ENCODE measurements at places on chromosomes 11 and 22. TPM values are rescaled to one million over a fixed set of nuclear protein-coding genes. Genes with fewer than 3 reads are reported as not detected.

DNA sequence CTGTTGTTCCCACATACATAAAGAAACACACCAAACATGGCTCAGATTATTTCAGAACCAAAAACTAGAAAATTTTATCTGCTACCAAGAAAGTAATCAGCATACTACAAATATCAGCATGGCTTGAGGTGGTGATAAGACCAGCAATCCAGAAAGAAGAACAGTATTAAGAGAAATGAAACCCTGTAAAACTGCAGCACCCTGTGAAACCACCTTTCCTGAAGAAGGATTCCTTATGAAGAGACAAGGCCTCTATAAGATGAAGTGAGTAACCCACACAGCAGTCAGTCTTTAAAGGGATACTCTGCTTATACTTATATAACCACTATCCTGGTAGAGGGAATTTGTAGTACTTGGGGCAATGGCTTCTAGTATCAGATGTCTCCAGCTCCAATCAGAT is 49.9 kb downstream of the RSF1 start:
- no peak for DNase-seq

DNA sequence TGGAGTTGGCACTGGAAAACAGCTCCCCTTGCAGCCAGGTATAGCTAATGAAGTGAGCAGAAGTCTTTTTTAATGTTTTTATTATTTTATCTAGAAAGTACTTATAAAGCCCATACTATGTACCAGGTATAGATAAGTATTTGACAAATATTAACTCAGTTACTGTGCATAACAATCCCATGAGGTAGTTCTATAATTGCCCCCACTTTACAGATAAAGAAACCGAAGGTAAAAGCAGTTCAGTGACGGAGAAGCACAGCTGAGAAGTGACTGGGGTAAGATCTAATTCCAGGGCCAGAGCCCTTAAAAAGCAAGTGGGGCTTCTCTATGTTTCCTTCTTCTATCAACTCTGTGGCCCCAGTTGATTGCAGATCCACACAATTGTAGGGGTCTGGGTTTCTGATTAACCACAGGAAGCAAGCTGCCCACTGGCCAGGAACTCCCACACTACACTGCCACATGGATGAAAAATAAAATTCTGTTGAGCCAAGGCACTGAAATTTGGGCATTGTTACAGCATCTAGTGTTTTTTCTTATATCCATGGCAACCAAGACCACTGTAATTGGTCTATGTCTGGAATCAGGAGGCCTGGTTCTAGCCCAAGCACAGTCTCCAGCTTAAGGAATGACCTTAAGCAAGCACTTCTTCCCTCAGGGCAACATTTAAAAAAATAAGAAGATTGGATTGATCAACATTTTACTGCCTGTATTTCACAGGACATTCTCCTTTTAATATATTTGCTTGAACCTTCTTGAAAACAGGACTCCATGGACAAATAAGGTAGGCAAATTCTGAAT is 55.3 kb upstream of the TEAD1 start:
- DNase-seq = no peak

DNA sequence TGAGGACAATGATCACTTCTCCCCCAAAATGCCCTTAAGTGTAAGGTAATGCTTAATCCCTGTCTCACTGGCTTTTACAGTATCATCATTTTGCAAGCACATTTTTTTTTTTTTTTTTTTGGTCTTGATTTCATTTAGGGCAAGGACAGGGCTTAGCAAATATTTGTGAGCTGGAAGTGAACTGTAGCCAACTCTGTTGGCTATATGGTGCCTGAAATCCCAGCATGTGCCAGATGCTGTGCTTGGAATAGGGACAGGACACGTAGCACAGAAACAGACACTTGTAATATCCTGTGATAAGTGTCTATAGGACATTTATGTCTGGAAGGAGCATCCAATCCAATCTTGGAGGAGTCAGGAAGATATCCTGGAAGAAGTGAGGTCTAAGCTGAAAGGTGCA is 198.3 kb downstream of the NAV2 start:
- DNase-seq = no peak

DNA sequence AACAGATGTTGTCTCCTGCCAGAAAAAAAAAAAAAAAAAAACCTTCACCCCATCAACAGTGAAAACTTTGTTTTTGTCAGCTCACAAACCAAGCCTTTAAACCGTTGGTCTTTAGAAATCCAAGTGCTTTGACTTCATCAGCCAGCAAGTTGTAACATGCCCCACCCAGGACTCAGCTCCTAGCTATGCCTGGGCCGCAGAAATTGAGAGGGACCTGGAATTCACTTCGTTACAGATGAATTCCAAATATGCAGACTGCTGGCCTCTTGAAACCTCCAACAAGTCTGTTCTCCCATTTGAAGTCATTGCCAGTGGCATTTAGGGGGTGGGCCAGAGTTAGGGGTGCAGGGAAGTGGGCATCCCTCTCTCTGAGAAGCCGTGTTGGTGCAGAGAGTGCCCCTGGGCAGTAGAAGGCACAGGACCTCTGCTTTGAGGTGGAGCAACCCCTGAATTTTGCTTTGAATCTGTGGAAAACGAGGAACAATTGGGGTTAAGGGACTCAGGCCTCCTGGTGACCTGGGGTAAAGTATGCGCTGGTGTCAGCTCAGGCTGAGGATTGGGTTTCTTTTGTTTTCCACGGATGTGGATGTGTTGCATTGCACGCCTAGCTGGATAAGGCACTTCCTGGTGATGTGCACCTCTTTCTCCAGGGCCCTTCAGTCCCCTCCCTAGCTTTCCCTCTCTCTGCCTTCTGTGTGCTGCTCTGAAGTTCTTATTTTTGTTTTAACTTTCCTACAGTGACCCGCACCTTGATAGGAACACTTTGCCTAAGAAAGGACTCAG is 109.5 kb downstream of the DBX1 start:
- DNase-seq = no peak

DNA sequence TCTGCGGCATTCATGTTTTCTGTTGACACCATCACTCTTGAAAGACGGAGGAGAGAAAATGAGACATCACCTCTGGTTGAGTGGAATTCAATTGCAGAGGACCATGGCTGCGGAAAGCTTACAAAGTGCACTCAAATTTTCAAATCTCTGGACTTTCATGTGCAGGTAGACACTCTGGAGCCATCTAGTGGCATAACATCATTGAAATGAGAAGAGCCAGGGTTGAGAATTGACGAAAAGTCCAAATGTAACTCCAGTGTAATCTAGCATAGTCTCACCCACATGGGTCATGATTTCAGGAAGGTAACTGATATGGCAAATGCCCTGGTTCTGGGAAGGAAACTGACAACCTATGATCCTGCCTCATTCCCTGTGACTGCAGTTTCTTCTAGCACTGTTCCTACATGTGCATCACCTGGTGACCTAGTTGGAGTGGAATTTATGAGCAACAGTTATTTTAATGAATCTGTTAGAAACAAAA is 687.8 kb downstream of the KCNA4 start:
- no peak for DNase-seq

- peak; percentile 65 for DNase-seq
Observed at GRCh38 chr22:37416827-37417226, 10.5 kb downstream of the ELFN2 start.

DNA sequence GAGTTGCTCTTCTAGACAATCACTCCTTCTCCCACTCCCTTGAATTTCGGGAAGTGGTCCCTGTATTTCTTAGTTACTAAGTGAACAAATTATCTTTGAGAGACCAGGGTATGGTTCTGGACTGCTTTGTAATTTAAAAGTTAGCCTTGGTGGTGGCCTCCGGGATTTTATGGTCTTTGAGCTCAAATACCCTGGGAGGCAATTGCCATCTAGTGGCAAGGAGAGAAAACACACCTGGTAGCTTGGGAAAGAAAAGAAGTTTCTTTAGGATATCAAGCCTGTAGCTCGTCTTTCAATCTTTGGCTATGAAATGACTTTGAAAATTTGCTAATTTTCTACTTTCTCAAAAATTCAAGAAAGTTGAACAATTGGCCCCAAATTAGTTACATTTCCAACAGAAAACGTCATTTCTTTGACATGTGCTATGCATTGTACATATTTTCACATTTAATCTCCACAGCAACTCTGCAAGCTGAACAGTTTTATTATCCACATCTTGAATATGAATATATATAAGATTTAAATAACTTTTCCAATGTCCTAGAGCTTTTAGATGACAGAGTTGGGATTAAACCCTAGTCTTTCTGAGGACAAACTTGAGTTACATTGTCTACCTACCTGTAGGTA is 39.1 kb downstream of the MMP27 start:
- DNase-seq = peak; percentile 6

DNA sequence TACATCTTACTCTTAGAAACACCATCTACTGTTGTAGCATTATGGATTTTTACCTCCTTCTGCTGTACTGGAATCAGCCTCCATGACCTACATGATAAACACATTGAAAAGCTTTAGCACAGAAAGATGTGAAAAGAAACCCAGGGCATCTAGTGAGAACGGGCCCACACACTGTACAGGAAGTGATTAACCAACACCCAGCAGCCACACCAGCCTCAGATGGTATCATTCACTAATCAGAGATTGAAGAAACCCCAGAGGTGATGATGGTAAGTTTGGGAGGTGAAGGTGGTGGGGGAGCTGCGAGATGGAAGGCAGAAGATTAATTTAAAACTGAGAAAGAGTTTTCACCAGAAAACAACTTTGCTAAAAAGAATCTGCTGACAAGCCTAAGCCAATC is 46.1 kb downstream of the RASSF10 start:
- peak; percentile 71 for DNase-seq

DNA sequence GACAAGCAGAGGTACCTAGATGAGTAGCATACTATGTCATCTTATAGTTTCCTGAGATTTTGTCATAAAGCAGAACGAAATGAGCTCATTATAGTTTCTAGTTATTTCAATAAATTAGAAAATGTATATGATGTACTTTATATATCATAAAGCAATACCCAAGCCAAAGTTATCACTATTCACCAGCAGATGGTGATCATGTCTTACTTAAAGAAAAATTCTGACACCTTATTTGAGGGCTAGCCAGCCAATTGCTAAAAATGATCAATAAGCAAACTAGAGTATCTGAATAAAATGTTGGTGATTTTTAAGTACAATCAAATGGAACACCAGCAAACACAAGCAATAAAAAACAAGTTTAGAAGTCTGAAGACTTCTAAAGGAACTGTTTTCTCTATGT is 44.1 kb downstream of the RSF1 start:
- peak; percentile 17 for DNase-seq

GRCh38 chr11:106493751-106494150 is 416.3 kb downstream of the AASDHPPT start:
- DNase-seq = no peak

DNA sequence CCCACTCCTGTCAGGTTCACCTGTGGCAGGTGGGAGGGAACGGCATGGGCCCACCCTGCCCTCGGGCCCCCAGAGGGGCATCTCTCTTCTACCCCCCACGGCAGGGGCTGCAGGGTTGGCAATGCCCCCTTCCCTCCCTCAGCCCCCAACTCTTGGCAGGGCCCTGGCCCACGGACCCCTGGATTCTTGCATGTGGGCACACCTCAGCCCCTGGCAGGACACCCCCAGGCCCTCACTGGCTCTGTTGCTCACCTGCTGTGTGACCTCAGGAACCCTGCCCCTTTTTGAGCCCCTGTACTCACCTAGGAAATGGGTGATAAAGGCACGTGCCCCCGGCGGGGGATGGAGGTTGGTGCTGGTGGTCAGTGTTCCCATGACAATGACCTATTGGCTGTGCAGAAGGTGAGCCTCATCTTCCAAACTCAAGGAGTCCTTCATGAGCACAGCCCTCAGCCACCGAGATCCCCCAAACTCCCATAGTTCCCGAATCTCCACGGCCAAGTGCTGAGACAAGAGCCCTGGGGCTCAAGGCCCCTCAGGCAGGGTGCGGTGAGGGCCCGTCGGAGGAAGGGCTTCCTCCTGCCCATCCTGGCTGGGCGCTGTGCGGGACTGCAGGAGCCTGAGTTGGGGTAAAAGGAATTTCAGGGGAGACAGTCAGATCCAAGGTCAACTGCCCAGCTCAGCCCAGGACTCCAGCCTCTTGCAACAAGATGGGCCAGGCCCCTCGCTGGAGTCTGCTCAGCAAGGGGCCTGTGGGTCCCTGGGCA is 198.2 kb downstream of the IGLL1 start:
- DNase-seq = no peak

DNA sequence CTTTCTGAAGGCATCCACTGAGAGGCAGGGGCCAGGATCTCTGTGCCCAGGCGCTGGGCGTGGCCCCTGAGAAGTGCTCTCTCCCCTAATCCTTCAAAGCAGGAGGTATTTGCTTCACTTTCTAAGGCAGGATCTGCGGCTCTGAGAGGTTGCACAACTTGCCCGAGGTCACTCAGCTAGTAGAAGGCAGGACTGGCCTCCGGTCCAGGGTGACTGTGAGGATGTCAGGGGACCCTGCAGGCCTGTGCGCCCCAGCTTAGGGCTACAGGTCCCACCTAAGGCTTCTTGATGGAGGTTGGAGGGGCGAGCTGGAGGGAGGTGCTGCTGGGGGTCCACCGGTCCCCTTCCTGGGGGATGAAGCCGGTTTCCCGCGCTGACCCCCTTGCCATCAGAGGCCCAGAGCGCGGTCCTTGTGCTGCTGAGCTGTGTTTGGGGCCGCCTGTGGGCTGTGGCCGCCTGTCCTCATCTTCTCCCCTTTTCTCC is 979 bp downstream of the SMIM38 start:
- no peak for DNase-seq

GRCh38 chr11:10302744-10303557 is 1.9 kb upstream of the ADM start:
- DNase-seq = peak; percentile 75

- no peak for DNase-seq
Observed at GRCh38 chr11:114135737-114136151, 76.2 kb downstream of the ZBTB16 start.

- DNase-seq = no peak
Observed at GRCh38 chr11:134558258-134558835, 146.3 kb upstream of the B3GAT1 start.

DNA sequence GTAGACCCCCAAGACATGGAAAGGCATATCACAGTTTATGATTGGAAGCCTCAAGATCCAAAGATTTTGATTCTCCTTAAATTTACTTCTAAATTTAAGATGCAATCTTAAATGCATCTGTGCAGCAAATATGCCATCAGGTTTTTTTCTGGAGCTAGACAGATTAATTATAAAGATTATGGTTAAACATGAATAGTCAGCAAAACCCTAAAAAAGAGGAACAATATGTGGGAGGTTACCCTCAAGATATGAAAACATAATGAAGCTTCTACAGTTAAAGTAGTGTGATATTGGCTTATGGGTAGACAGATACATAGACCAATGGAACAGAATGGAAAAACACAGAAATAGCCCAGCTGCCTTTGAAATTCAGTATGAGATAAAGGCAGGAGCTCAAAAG is 31.7 kb downstream of the OR8B12 start:
- DNase-seq = no peak

ART5 gene
- polyA plus RNA-seq = not detected

WBP2NL gene
- 0.62 TPM for polyA plus RNA-seq

USH1C gene
- not detected for polyA plus RNA-seq

OR10A4 gene
- polyA plus RNA-seq = not detected

MUC5B gene
- polyA plus RNA-seq = not detected

MN1 gene
- polyA plus RNA-seq = not detected

KCNJ1 gene
- not detected for polyA plus RNA-seq

BIRC3 gene
- 7.1 TPM for polyA plus RNA-seq

CRYBB2 gene
- polyA plus RNA-seq = not detected

TLCD5 gene
- polyA plus RNA-seq = not detected

HOATZ gene
- polyA plus RNA-seq = not detected
